GF-D8 (cell line): ENCODE measurements at places on chromosomes 3 and 15.

DNA sequence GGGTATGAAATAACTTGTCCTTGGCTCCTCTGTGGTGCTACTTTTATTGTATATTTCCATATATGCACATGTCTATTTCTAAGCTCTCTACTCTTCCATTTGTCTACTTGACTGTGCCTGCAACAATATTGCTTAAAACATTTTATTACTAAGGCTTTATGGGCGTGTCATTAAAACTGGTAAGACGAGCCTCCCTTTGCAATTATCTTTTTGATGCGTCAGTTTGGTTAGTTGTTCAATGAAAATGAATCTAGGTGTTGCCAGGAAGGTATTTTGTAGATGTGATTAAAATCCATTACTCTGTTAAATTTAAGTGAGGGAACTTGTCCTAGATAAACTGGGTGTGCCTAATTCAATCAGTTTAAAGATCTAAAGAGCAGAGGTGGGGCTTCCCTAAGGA is 12.9 kb upstream of the TRA2B start:
- DNase-seq, result no peak

GRCh38 chr3:37092484-37092883 is 81.9 kb downstream of the LRRFIP2 start:
- no peak for DNase-seq

- DNase-seq, result no peak
Observed at GRCh38 chr15:39979606-39980005, 45.7 kb downstream of the EIF2AK4 start.

GRCh38 chr3:112230033-112230432 is 64.0 kb downstream of the SLC9C1 start:
- no peak for DNase-seq

GRCh38 chr15:69412274-69412673 is 1.9 kb upstream of the KIF23 start:
- no peak for DNase-seq

GRCh38 chr3:117597865-117598264 is 888.3 kb downstream of the TUSC7 start:
- no peak for DNase-seq

DNA sequence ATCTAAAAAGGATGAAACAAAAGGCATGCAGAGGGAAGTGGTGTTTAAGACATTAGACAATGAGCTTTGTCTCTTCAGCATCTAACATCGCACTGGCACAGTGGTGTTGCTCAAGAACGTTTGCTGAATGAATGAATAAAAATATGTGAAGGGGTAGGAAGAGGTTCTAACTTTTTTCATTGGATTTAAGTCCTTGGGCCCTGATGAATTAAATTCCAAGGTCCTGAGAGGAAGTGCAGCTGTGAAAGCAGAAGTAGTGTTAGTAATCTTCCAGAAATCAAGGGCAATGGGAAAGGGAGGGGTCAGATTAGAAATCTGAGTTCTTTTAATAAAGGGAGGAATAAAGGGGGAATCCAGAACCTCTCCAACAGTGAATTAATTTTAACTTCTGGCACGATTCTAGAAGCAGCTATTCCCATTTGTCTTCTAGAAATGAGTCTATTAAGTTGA is 29.6 kb downstream of the TLNRD1 start:
- DNase-seq, result no peak

- no peak for DNase-seq
Observed at GRCh38 chr3:58693940-58694850, 27.6 kb upstream of the FAM3D start.

- DNase-seq, result no peak
Observed at GRCh38 chr15:40463886-40464545, 6.8 kb upstream of the CHST14 start.

DNA sequence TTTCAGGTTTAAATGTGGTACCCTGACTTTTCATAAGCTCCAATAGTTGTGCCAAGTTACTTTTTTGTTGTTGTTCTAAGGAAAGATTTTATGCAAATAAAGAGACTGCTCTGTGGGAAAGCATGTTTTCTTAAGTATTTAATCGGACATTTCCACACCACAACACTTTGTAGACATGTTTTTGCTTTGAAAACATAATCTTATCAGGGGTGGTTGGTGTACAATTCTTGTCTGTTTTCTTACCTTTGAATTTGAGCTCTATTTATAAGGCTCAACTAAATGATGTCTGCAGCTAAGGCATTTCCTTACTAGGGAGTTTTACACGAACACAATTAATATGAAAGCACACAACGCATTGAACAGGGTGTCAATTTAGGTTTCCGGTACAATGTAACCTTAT is 81.5 kb upstream of the CDIN1 start:
- DNase-seq, result no peak

- DNase-seq, result no peak
Observed at GRCh38 chr15:68598171-68599152, 19.7 kb downstream of the CORO2B start.

GRCh38 chr3:124518350-124518749 is 211.9 kb upstream of the UMPS start:
- DNase-seq, result no peak
